ENCODE measurements at places on chromosomes 1 and 21. TPM values are rescaled to one million over a fixed set of nuclear protein-coding genes. Genes with fewer than 3 reads are reported as not detected.

GRCh38 chr1:218659911-218660677 is 315.0 kb downstream of the TGFB2 start:
- H3K4me3 ChIP-seq: no peak overlapping the region
- DNase-seq: no peak
- no peaks in the 10 kb centered on the region for H3K36me3 ChIP-seq
- no peaks in the 10 kb centered on the region for H3K4me1 ChIP-seq

GRCh38 chr21:39525129-39525528 is 73.4 kb downstream of the SH3BGR start:
- no peak overlapping the region for H3K27ac ChIP-seq
- no peaks in the 10 kb centered on the region for H3K36me3 ChIP-seq
- peaks cover 9% of the 10 kb centered on the region for H3K4me1 ChIP-seq
- no peaks in the 10 kb centered on the region for H3K27me3 ChIP-seq
- peak; percentile 75 for DNase-seq
- no peak overlapping the region for H3K4me3 ChIP-seq

The F13B gene
- total RNA-seq: not detected

DNA sequence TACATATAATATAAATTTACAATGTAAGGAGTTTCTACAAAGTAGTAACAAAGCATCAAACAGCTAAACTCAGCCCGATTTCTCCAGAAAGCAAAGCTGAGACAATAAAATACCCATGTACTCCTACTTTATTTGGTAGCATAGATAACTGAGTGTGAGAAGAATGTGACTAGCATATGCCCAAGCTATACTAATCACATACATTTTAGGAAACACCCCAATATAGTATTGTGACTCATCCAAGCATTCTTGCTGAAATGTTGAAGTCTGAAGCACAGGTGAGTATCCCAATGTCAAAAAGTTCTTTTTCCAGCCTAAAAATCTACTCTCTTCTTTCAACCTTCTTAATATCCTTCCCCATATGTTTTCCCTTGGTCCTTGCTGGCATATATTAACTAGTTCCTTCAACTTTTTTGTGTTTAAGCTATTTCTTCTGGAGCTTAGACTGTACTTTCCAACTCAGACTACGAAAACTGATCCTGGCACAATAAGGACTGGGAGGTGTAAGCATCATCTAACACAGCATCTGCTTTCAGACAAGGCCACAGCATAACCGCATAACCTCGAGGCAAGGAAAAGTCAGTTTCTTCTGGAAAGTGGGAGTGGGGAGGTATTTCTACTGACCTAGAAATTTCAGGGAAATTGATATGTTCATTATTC is 163.0 kb upstream of the RNPC3 start:
- H3K27me3 ChIP-seq: no peaks in the 10 kb centered on the region
- no peak overlapping the region for H3K4me3 ChIP-seq
- no peaks in the 10 kb centered on the region for H3K36me3 ChIP-seq

The AVPR1B gene
- total RNA-seq: not detected

The ARHGEF16 gene
- 10.6 TPM for total RNA-seq

- DNase-seq: no peak
- H3K27ac ChIP-seq: no peak overlapping the region
- H3K27me3 ChIP-seq: no peaks in the 10 kb centered on the region
- H3K36me3 ChIP-seq: no peaks in the 10 kb centered on the region
- H3K4me3 ChIP-seq: no peak overlapping the region
Measured at GRCh38 chr1:64000021-64000420, 203.4 kb upstream of the UBE2U start.

- no peaks in the 10 kb centered on the region for H3K36me3 ChIP-seq
- H3K4me3 ChIP-seq: no peak overlapping the region
- peaks cover 11% of the 10 kb centered on the region for H3K4me1 ChIP-seq
- H3K27ac ChIP-seq: no peak overlapping the region
- DNase-seq: no peak
Measured at GRCh38 chr1:81937791-81938450, 137.2 kb downstream of the ADGRL2 start.

DNA sequence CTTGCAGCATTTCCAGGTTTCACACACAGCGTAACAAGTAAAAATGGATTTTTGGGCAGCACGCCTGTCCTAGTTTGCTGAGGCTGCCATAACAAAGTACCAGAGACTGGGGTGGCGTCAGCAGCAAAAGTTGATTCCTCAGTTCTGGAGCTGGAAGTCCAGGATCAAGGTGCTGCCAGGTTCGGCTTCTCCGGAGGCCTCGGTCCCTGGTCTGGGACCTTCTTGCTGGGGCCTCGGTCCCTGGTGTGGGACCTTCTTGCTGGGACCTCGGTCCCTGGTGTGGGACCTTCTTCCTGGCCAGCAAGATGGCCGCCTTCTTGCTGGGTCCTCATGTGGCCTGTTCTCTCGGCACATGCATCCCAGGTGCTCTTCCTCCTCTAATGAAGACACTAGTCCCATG is 104.0 kb downstream of the PDE9A start:
- no peaks in the 10 kb centered on the region for H3K4me1 ChIP-seq
- H3K27me3 ChIP-seq: no peaks in the 10 kb centered on the region
- peak; percentile 24 for DNase-seq

The HAPLN2 gene
- 0.21 TPM for total RNA-seq

GRCh38 chr1:212664409-212665199 is 35.0 kb downstream of the BATF3 start:
- no peak for DNase-seq
- H3K27ac ChIP-seq: no peak overlapping the region
- H3K4me1 ChIP-seq: peaks cover 42% of the 10 kb centered on the region
- no peaks in the 10 kb centered on the region for H3K36me3 ChIP-seq
- no peaks in the 10 kb centered on the region for H3K27me3 ChIP-seq

All from lower lobe of right lung (tissue), 2 donors.